ENCODE measurements at places on chromosomes 4 and X.

DNA sequence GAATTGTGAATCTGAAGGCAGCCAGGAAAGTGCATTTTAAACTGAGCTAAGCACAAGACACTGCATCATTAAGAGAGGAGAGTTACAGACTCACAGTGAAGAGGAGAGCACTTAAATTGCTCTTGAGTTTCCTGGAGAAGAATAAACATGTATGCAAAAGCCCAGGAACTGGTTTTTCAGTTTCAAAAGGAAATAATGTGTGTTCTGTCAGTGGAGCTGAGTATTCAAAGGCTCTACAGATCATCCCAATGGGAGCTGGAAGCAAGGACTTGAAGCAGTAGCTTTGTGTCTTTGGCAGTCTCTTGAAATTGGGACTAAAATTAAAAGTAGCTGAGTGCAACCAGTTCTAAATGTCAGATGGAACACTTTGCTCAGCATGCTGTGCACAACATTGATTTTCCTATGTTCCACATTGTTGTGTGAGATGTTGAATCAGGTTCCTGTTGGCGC lies 147.5 kb upstream of the ANK2 start:
- no peak for DNase-seq

DNA sequence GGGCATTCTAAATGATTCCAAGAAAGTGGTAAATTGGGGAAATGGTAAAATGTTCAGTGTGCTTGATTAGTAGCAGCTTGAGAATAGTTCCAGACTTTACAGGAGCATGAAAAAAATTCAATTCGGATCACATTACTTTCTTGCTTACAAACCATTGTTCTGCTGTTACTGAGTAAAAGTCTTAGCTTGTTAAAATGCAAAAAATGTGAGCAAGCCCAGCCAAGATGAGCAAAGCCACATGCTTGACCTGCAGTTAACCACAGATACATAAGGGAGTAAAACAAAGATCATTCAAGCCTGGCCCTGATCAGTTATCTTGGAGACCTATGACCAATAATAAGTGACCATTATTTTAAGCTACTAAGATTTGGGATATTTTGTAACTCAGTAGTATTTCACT lies 562.9 kb upstream of the MAGEB2 start:
- no peak for DNase-seq

- DNase-seq = no peak
Observed at GRCh38 chr4:17090063-17090462, 191.6 kb upstream of the LDB2 start.

- no peak for DNase-seq
Observed at GRCh38 chr4:142645475-142646108, 200.5 kb downstream of the INPP4B start.

DNA sequence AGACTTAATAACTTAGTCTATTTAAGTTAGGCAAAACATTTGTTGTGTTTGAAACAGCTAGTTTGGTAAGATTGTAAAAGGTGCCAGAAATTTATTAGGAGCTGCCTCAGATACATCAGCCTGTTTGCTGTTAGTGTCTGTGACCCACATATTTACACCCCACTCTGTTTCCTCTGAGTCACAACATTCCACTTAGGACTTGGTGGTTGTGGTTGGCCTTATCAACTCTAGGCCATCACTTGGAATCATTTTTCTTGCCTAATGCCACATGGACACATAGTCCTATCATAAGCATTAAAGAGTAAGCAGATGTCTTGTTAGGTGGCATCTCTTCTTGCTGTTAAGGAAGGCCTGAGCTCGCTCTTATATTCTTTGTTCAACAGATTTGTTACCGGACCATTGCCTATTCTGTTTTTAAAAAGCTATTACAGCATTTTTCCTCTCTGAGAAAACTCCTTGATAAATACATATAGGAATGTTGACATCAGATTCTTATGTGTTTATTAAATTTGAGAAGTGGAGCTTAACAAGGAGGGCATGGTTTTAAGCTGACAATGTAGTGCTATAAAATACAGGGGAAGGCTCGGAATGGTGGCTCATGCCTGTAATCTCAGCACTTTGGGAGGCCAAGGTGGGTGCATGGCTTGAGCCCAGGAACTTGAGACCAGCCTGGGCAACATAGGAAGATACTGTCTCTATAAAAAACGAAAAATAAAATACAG lies 51.2 kb upstream of the PGRMC2 start:
- no peak for DNase-seq

DNA sequence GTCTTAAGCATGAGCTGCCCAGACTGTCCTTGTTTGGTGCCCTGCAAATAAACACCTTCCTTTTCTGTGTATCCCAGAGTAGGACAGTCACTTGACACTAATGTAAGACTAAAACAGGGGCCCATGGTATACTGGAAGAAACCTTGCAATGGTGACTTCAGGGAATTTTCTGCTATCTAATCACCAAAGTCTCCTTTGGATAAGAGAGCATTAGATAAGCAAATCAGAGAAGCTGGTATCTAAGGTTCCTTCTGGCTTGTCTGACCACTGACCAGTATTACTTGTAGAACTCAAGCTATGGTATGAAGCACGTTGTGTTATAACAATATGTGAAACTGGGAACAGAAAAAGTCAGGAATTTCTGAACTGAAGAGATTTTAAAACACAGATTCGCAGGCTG lies 173.9 kb downstream of the COL25A1 start:
- no peak for DNase-seq

DNA sequence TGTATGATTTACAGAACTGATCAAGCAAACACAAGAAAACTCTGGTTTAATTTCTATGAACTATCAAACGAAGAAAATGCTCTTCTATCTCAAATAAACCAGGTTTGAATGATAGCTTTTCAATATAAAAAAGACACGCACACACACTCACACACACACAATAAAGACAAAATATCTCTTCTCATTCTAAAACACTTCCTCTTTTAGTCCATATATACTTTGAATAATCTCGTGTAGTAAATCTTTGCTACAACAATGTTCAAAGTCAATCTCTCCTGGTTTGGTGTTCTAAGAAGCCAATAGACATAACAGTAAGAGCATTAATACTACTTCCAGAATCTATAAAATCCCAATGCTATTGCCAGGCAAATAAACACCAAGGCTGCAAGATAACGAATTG lies 13.3 kb downstream of the CXCL2 start:
- no peak for DNase-seq

DNA sequence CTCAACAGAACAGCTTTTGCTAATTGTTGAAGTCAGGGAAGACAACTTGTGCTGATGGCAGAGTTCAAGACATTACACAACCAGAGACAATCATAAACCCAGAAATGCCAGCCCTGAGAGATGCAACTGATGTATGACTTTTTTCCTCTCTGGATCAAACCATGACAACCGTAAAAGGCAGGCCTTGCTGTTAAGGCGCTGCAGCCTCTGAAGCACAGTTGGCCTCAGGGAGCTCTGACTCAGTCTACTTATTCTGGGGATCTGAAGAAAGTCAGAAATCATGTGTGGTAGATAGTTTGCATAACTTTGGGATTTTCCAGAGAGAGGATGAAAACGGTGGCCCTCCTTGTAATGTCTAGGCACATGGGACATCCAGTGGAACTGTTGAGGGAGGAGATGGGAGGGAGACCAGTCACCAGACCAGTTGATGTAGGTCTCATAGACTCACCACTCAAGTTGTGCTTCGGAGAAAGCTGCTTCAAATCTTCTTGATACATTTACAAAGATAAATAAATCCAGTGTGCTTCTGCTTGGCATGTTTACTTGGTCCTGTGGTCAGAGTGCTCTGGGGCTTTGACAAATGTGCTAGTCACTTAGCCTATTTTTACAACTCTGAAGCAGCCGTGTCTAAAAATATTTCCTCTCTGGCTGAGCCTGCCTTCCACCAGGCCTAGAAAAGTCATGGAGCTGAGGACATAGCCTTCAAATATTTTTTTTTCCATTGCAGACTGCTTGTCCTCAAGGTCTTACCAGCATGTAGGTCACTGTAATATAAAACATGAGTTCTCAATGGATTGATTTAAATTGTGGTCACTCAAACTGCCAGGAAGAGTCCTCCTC lies 7.5 kb downstream of the HADH start:
- no peak for DNase-seq

DNA sequence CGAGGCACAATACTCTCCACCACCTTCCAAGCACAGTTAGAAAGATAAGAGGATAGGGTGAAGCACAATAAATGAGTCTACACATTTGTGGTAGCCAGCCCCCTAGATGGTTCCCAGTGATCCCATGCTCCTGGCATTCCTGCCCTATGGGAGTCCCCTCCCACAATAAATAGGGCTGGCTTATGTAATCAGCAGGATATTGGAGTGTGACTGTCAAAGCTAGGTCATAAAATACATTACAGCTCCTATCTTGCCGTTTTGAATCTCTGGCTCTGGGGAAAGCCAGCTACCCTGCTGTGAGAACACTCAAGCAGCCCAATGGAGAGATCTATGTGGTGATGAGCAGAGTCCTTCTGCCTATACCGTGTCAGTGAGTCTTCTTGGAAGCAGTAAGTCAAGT lies 198.7 kb upstream of the NOCT start:
- no peak for DNase-seq

GRCh38 chrX:2514131-2514530 lies 13.4 kb upstream of the DHRSX start:
- no peak for DNase-seq

DNA sequence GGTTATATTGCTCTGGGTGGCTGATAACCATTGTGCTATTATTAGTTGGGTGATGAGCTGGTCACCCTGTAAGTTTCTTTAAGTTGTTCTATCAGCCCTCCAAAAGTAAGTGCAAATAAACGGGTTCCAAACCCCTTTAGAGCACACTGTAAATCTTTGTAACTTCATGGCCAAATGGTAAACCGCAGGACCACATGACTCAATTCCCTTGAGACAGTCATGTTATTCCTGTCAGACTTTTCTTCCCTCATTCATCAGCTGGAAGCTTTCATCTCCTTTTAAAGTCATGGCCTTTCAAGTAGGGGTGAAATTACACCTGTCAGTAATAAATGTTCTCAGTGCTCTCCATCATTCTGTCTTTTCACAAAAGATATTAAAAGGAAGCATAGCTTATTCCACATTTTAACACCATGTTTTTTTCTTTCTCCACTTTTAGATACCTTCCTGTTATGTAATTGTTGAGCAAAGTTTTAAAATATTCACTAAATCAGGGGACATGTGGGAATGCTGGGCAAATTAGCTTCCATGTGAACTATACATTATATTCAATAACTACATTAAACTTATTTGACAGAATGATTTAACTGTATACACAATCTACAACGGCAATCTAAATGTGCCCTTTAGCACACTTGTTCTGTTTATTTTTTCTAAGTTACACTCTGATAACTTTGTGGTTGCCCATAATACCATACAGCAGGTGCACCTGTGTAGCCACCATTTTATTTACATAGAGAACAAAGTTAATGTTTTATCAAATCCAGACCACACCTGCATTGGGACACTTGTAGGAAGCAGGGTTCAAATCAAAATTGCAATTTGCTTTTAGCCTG lies 275.5 kb downstream of the CFAP299 start:
- DNase-seq = no peak

GRCh38 chr4:166506051-166506450 lies 633.0 kb downstream of the TLL1 start:
- no peak for DNase-seq

GRCh38 chrX:150507251-150507856 lies 61.1 kb upstream of the MTM1 start:
- no peak for DNase-seq

DNA sequence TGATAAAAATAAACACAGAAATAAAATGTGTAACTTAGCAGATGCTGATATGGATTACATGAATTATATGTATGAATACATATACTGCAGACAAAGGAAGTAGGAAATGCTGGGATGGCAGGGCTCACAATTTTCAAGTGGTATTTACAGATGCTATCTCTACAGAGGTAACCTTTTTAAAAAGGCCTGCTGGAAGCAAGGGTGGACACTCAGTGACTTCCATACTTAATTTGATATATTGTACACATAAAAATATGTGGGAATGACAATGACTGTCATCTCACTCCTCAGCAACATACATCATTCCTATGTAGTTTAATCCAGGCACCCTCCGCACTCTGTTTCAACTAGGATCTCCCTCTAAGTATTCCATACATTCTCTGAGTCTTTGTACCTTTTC lies 452.9 kb downstream of the DTHD1 start:
- DNase-seq = no peak

DNA sequence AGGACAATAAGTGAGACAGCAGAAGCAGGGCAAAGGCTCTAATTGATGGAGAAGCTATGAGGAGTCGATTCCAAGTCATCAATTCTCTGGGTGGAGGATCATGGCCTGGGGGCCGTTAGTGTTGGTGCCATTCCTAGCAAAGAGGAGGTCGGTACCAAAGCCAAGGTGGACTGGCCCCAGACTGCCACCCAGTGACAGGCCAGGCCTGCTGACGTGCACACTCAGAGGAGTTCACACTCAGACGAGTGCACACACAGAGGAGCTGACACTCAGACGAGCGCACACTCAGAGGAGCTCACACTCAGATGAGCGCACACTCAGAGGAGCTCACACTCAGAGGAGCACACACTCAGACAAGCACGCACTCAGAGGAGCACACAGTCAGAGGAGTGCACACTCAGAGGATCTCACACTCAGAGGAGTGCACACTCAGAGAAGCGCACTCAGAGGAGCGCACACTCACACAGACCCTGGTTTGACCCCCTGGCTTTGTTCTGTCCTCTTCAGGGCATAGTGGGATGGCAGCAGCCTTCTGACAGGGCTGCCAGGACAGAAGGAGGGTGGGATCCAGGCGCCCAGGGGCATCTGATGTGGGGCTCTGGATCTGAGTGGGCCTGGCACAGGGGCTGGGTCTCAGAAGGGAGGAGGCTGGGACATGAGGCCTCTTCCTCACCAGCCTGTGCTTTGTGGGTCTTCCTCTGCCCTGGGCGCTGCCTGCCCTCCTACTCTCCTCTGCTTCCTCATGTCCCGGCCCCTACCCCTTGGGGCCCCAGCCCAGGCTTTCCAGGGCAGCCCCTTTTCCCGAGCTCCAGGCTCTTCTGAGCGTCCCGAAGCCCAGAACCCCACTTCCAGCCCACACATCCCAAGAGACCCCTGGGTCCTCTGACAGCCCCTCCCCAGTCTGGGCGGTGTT lies 41.7 kb upstream of the NKX1-1 start:
- DNase-seq = no peak

GRCh38 chr4:87978681-87979080 lies 3.2 kb downstream of the SPP1 start:
- no peak for DNase-seq
